ENCODE measurements at places on chromosomes 12 and 14. TPM values are rescaled to one million over a fixed set of nuclear protein-coding genes. Genes with fewer than 3 reads are reported as not detected.

RHEBL1 gene
- total RNA-seq: 6.5 TPM

GMFB gene
- total RNA-seq: 38.0 TPM

NEDD8 gene
- 191 TPM for total RNA-seq

SPX gene
- total RNA-seq: 0.52 TPM

C12orf50 gene
- total RNA-seq: 0.09 TPM

PRMT5 gene
- 78.8 TPM for total RNA-seq

Measured in T-helper 2 cell treated with Interferon-gamma antibody and Interleukin-4, amounts not matched to agents 100 ng/mL and 5 ng/mL, for 36 hours (primary cell).